ENCODE measurements at places on chromosomes 13 and 19.

DNA sequence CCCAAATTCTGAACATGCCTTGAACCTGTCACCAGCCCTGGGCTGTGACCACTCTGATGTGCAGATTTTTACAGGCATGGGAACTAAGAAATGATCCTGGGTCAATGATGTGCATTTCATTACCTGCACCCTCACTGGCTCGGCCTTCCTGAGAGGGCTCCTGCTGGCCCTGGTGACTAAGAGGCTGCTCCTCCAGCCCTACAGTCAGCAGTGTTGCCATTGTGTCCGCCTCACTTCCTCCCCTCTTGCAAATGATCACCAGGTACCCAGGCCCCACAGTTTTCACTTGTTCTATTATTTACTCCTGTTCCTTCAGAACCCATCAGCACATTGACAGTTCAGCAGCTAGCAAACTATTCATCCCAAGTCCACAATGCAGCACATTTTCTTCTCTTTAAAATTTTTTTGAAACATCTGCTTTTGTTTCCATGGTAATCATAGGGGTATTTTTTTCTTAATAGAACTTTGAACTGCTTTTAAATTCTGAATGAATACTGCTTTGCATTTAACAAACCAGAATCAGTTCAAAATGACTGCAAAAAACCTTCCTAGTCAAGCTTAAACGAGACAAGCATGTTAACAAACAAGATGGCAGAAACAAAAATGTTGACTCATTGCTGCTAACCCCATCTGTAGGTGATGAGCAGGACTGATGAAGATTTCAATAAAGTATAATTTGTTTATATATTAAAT, 29.3 kb downstream of the STARD13 start:
- DNase-seq, result no peak

DNA sequence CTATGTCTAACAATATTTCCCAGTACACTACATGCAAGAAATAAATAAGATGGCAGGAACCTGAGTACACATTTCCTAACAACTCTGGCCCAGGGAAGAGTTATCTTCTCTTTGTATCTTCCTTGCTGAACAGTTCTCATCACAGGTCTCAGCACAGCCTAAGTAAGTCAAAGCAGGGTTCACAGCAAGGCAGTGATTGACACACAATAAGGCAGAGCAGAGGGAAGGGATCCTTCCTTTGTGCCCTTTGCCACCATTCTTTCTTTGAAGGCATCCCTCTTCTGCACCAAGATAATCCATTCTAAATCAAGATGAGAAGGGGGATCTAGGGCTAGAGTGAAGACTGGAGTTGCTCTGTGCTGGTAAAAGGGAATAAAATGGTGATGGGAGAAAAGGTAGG, 73.4 kb upstream of the TRPC4 start:
- no peak for DNase-seq

DNA sequence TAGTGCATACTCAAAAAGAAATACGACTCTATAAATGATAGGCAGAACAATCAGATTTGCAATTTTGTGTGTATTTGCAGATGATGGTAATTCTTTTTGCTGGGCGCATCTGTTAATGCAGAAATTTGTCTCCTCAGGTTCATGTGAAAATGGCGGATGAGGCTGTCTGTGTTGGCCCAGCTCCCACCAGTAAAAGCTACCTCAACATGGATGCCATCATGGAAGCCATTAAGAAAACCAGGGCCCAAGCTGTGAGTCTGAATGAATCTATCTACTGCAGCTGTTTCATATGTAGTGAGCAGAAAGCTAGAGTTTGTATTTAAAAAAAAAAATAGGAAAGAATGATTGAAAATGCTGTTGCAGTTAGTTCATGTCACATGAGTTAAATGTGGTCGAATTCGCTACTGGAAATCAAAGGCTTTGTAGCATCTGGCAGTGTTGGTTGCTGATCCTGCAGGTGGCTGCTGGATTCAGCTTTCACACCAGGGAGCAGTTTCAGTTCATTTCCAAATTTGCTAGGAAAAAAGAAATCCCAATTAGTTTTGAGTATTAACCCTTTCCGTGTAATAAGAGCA, 66.0 kb downstream of the PCCA start:
- no peak for DNase-seq

DNA sequence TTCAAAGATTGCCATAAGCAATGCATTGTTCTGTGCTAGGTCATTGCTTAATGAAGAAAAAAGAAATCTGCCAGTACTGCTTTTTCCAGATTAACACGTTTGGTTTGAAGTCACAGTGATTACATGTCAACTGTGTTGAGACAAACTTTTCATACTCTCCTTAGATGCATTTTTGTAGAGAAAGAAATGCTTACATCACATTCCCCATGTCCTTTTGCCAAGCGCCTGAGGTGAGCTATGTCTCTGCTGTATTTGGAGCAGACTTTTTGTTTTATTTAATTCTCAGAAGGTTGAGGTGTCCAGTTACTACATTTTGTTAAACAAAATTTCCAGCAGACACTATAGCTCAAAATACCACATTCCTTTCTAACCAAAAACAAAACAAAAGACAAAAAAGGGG, 16.2 kb downstream of the LACC1 start:
- DNase-seq, result no peak

DNA sequence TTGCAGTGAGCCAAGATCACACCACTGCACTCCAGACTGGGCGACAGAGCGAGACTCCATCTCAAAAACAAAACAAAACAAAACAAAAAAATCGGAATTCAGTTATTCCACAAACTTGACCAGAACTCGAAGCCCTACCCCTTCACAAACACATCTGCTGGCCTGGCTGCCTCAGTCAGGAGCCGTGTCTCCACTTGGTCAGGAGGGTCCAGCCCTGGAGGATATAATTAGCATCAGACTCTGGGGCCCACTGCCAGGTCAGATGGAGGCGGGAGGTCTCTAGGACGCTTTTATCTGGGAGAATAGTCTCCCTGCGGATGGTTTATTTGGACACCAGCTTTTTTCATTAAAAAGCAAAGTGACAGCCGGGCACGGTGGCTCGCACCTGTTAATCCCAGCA, 8.0 kb downstream of the ELL start:
- DNase-seq, result no peak

DNA sequence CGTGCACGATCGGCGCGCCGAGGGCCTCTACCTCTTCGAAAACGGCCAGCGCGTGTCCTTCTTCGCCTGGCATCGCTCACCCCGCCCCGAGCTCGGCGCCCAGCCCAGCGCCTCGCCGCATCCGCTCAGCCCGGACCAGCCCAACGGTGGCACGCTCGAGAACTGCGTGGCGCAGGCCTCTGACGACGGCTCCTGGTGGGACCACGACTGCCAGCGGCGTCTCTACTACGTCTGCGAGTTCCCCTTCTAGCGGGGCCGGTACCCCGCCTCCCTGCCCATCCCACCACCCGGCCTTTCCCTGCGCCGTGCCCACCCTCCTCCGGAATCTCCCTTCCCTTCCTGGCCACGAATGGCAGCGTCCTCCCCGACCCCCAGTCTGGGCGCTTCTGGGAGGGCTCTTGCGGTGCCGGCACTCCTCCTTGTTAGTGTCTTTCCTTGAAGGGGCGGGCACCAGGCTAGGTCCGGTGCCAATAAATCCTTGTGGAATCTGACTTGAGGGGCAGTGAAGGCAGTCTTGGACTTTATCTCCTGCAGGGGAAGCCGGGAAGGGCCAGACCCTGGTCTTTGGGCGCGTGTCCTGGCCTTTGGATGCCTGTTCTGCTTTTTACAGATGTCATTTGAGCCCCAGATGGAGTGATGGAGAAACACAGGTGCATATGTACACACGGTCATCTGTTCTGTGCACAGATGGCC, 2.2 kb downstream of the CLEC11A start:
- DNase-seq, result no peak

GRCh38 chr19:9531933-9532332, 6.5 kb downstream of the ZNF426 start:
- no peak for DNase-seq
